ENCODE measurements at places on chromosomes 1 and 21. TPM values are rescaled to one million over a fixed set of nuclear protein-coding genes. Genes with fewer than 3 reads are reported as not detected.

ERMAP gene
- 4.9 TPM for total RNA-seq

CLDN19 gene
- total RNA-seq: not detected

LCA5L gene
- total RNA-seq: not detected

CFHR3 gene
- not detected for total RNA-seq

C1orf53 gene
- not detected for total RNA-seq

S100A1 gene
- total RNA-seq: not detected

DNA sequence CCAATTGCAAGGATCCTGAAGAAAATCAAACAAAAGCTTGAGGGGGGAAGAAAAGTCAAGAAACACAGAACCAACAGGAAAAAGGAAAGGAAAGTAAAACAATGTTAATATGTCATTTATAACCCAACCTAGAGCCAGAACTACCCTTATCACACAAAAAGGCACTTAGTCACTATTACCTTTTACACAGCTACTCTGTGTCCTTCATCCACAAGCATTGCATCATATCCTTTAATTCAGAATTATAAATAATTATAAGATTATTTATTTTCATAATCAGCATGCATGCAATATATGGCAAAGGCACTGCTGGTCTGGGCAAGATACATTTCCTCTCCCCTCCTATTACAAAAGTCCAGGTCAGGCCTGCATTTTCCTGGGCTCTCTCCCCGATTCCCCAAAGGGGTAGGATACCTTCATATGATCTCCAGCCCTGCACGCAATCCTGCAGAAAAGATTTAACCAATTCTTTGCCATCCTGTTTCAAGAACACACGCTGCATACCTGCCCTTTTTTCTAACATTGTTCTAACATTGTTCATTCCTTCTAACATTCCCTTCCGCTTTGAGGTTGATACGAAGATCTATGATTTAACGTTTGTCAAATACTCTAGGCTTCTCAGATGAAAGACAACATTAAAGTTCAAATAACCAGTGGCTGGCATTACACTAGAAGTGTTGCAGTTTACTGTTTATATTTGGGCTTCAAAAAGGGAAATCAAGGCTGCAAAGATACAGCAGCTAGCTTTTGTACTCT is 4.3 kb downstream of the PTPN14 start:
- DNase-seq: no peak
- peaks cover 18% of the 10 kb centered on the region for H3K27me3 ChIP-seq
- H3K36me3 ChIP-seq: no peaks in the 10 kb centered on the region
- peaks cover 65% of the 10 kb centered on the region for H3K4me1 ChIP-seq

- H3K36me3 ChIP-seq: no peaks in the 10 kb centered on the region
- peak overlapping the region; percentile 67 for H3K4me3 ChIP-seq
- DNase-seq: peak; percentile 64
- H3K27me3 ChIP-seq: no peaks in the 10 kb centered on the region
- peaks cover 55% of the 10 kb centered on the region for H3K4me1 ChIP-seq
Observed at GRCh38 chr1:2228694-2229036, 546 bp downstream of the SKI start.

- H3K4me1 ChIP-seq: peaks cover 12% of the 10 kb centered on the region
- DNase-seq: no peak
- H3K27me3 ChIP-seq: peaks cover 4% of the 10 kb centered on the region
- no peak overlapping the region for H3K4me3 ChIP-seq
Observed at GRCh38 chr1:12060500-12060899, 2.6 kb upstream of the TNFRSF8 start.

GRCh38 chr1:44405798-44406736 is 1.0 kb downstream of the RNF220 start:
- peak; percentile 39 for DNase-seq
- peaks cover 55% of the 10 kb centered on the region for H3K27me3 ChIP-seq
- H3K36me3 ChIP-seq: no peaks in the 10 kb centered on the region
- H3K4me3 ChIP-seq: peak overlapping the region; percentile 62
- H3K27ac ChIP-seq: no peak overlapping the region

GRCh38 chr1:228216371-228217320 is 8.8 kb downstream of the OBSCN start:
- peaks cover 12% of the 10 kb centered on the region for H3K4me1 ChIP-seq
- H3K36me3 ChIP-seq: peaks cover 19% of the 10 kb centered on the region
- peak; percentile 7 for DNase-seq
- H3K27me3 ChIP-seq: peaks cover 7% of the 10 kb centered on the region
- H3K4me3 ChIP-seq: no peak overlapping the region

- H3K27me3 ChIP-seq: no peaks in the 10 kb centered on the region
- no peaks in the 10 kb centered on the region for H3K36me3 ChIP-seq
- H3K4me1 ChIP-seq: peaks cover 11% of the 10 kb centered on the region
- no peak overlapping the region for H3K4me3 ChIP-seq
- DNase-seq: peak; percentile 79
Observed at GRCh38 chr1:3618881-3619671, 5.7 kb upstream of the TPRG1L start.

- no peaks in the 10 kb centered on the region for H3K4me1 ChIP-seq
- no peak for DNase-seq
- no peak overlapping the region for H3K27ac ChIP-seq
Observed at GRCh38 chr1:175539986-175540385, 203.4 kb downstream of the TNR start.

DNA sequence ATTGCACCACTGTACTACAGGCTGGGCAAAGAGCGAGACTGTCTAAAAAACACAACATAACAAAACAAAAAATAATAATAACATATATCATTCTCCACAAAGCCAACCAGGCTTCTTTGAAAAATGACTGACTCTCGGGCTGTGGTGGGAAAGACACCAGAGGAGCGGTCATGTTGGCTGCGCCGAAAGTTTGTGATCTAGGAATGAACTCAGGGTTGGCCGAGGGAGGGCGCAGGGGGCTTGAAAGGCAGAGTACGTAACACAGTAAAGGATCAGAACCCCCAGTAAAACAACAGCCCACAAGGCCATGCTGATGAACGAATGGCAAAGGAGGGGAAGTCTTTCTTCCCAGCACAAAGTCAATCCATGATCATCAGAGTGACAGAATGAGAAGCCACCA is 4.7 kb downstream of the SLC35E2B start:
- no peak for DNase-seq
- no peak overlapping the region for H3K27ac ChIP-seq
- peaks cover 46% of the 10 kb centered on the region for H3K4me1 ChIP-seq
- H3K4me3 ChIP-seq: no peak overlapping the region
- peaks cover 16% of the 10 kb centered on the region for H3K36me3 ChIP-seq

GRCh38 chr1:232667094-232667777 is 37.3 kb upstream of the SIPA1L2 start:
- H3K4me3 ChIP-seq: no peak overlapping the region
- no peaks in the 10 kb centered on the region for H3K36me3 ChIP-seq
- no peak overlapping the region for H3K27ac ChIP-seq
- peaks cover 7% of the 10 kb centered on the region for H3K4me1 ChIP-seq

- no peak for DNase-seq
Observed at GRCh38 chr1:222216255-222216754, 331.6 kb downstream of the HHIPL2 start.

GRCh38 chr1:37477198-37477931 is 3.0 kb downstream of the ZC3H12A start:
- peak overlapping the region; percentile 58 for H3K4me3 ChIP-seq
- DNase-seq: peak; percentile 91
- H3K4me1 ChIP-seq: peaks cover 78% of the 10 kb centered on the region

DNA sequence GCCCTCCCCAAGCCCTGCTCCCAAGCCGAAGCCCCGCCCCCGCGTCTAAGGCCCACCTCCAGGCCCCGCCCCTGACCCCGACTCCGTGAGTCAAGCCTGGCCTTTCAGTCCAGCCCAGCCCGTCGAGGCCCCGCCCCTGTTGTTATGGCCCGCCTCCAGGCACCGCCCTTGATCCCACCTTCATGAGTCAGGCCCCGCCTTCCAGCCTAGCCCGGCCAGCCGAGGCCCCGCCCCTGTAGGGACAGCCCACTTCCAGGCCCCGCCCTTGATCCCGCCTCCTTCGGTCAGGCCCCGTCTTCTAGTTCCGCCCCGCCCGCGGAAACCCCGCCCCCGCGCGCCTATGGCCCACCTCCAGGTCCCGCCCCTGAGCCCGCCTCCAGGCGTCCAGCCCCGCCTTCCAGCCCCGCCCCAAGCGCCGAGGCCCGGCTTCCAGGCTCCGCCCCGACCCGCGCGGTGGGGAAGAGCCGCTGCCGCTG is 247 bp upstream of the DOP1B start:
- H3K4me1 ChIP-seq: peaks cover 45% of the 10 kb centered on the region
- H3K36me3 ChIP-seq: no peaks in the 10 kb centered on the region
- DNase-seq: peak; percentile 100
- H3K27ac ChIP-seq: peak overlapping the region; percentile 94
- H3K27me3 ChIP-seq: no peaks in the 10 kb centered on the region
- H3K4me3 ChIP-seq: peak overlapping the region; percentile 99

DNA sequence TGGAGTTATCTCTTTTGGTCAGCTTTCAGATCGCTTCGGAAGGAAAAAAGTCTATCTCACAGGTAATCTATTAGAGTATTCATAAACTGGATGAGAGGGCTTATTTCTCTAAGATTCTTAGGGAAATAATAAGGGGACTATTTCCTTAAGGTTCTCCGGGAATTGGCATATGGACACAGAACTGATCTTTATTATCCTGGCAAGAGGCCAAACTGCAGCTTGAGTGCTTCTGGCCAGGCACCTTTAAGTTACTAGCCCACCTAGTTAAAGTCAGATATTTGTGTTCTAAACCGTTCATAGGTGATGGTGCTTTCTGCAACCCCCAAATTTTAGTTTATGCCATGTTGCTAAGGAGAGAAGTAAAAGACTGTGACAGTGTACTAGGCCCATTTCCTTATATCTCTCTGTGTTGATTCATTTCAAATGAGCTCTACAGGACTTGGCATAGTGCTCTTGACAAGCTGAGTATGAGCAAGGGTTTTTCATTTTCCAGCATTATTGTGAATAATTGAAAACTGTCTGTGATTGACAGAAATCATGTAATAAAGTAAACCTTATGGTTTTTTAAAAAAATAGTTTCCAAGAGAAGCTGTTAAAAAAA is 43.4 kb downstream of the SLC22A15 start:
- no peaks in the 10 kb centered on the region for H3K27me3 ChIP-seq
- no peaks in the 10 kb centered on the region for H3K4me1 ChIP-seq
- DNase-seq: no peak
- H3K36me3 ChIP-seq: peaks cover 10% of the 10 kb centered on the region

Measured in stomach (tissue), 19 donors.